ENCODE measurements at places on chromosomes 16 and 17.

- DNase-seq = peak; percentile 28
Measured at GRCh38 chr16:74999219-74999608, 390 bp downstream of the ZNRF1 start.

- no peak for DNase-seq
Measured at GRCh38 chr17:47325176-47325575, 1.4 kb downstream of the EFCAB13 start.

DNA sequence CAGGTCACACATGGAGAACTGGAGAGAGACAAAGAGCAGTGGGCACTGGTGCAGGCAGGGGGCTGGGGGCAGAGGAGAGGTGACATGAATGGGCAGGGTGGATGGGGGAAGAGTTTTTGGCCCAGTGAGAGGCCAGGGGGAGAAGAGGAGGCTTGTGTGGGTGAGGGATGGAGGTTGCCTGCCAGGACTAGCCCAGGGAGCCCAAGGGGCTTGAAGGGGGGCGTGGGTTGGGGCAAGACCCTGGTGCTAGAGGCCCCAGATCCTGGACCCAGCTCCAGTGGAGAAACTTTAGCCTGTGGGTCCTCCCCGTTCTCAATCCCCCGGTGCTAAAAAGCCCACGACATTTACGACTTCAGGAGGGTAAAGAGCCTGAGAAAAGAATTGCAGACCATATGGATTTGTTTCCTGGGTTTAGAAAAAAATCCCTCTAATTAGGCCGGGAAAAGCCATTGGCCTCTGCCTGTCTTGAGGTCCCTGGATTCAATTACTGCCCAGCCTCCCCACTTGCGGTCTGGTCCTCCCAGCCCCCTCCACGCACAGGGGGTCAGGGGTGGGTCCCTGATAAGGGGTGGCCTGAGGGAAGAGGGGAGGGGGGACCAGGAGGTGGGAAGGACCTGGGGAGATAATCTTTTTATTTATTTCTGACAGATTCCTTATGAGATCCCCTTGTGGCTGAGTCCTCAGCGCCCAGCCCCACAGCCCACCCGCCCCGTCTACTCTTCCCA, 33.0 kb downstream of the NGFR start:
- DNase-seq = no peak

- DNase-seq = no peak
Measured at GRCh38 chr17:5942687-5943086, 127.5 kb upstream of the WSCD1 start.

DNA sequence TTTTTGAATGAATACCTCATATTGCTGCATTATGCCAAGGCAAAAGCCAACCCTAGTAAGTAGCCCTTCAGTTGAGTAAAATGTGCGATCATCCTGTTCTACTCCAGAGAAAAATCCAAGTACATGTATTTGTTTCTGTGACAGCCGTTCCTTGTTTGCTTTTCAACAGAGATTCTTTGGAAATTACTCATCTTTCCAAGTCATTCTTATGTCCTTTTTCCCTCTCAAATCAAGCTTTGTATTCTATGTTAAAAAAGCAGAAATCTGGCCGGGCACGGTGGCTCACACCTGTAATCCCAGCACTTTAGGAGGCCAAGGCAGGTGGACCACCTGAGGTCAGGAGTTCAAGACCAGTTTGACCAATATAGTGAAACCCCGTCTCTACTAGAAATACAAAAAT, 112.9 kb upstream of the HAS3 start:
- no peak for DNase-seq
